Pons (tissue), 1 donor: ENCODE measurements at places on chromosomes 11 and 22.

DNA sequence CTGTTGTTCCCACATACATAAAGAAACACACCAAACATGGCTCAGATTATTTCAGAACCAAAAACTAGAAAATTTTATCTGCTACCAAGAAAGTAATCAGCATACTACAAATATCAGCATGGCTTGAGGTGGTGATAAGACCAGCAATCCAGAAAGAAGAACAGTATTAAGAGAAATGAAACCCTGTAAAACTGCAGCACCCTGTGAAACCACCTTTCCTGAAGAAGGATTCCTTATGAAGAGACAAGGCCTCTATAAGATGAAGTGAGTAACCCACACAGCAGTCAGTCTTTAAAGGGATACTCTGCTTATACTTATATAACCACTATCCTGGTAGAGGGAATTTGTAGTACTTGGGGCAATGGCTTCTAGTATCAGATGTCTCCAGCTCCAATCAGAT, 49.9 kb downstream of the RSF1 start:
- DNase-seq, result no peak

- DNase-seq, result no peak
Measured at GRCh38 chr11:109018639-109019038, 353.8 kb downstream of the DDX10 start.

GRCh38 chr22:26615830-26616435, 1.9 kb downstream of the CRYBB1 start:
- no peak for DNase-seq

GRCh38 chr11:71341596-71341995, 89.2 kb upstream of the SHANK2 start:
- no peak for DNase-seq

DNA sequence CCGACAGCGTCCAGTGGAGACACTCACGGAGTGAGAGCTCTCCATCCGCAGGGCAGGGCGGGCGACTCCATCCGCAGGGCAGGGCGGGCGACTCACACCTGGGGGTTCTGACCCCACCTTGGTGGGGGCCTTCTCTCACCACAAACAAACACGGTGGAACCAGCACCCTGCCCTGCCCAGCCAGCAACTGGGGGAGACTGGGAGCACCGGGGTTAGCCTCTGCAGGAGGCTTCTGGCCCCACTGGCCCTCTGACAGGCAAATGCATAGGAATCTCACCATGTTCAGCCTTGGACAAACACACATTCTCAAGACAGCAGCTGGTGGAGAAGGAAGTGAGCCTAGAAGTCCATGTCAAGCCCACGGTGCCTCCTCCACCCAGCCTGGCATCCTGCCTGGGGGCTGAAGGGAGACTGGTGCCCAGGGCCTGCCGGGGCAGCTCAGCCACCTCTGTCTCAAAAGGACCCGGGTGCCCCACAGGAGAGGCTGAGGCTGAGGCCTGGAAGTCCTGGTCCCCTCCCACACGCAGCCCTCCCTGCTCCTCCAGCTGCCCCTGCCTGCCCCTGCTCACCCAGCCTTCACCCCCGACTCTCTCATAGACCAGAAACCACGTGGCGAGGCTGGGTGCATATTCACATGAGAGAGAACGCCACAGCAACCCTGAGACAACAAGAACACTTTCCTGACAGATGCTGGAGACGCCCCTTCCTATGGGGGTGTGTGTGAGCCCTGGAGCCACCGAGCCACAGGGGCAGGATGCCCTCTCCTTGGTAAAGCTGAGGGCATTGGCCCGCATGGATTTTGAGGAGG, 98.4 kb upstream of the B3GAT1 start:
- DNase-seq, result no peak

DNA sequence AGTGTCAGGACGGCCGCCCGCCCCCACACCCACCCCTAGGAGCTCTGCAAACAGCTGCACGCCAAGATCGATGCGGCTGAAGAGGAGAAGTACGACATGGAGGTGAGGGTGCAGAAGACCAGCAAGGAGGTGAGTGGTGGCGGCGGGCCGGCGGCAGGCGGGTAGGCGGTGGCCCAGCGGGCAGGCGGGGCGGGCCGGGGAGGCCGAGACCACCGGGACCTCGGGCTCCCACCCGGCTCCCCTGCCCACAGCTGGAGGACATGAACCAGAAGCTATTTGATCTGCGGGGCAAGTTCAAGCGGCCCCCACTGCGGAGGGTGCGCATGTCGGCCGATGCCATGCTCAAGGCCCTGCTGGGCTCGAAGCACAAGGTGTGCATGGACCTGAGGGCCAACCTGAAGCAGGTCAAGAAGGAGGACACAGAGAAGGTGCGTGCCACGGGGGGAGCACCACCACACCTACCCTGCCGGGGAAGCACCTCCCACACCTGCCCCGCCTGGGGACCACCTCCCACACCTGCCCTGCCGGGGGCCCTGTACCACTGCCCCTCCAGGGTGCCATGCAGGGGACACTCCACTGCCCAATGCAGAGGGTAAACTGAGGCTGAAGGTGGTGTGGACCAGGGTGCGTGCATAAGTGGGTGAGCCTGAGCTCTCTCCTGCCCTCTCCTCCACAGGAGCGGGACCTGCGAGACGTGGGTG, 2.1 kb downstream of the TNNI2 start:
- no peak for DNase-seq

DNA sequence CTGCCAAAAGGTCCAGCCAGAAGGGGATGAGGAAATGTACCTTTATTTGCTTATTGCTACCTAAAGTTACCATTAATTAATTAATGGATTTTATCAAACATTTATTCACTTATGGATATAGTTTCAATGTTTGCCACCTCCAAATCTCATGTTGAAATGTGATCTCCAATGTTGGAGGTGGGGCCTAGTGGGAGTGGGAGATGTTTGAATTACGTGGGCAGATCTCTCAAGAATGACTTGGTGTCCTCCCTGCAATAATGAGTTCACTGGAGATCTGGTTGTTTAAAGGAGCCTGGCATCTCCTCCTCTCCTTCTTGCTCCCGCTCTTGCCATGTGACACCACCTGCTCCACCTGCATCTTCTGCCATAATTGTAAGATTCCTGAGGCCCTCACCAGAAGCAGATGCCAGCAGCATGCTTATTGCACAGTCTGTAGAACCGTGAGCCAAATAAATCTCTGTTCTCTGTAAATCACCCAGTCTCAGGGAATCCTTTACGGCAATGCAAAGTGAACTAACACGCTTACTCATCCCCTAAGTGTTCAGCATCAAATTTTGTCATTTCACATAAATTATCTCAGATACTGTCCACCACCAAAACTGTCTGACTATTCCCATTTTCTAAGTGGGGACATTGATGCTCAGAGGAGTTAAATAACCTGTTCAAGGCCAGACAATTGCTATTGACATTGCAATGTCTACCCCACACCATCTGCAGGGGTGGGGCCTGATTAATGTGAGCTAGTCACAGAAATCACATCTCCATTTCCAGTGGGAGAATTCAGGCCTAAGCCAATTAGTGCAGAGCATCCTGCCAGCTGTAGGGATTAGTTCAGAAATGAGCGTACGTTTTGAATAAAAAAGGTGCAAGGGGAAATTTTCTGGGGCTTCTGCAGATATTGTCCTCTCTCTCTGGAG, 51.6 kb upstream of the SYN3 start:
- no peak for DNase-seq

GRCh38 chr22:25898707-25899365, 156.8 kb downstream of the MYO18B start:
- DNase-seq, result no peak

- no peak for DNase-seq
Measured at GRCh38 chr11:93614173-93614722, 47.2 kb upstream of the CEP295 start.

DNA sequence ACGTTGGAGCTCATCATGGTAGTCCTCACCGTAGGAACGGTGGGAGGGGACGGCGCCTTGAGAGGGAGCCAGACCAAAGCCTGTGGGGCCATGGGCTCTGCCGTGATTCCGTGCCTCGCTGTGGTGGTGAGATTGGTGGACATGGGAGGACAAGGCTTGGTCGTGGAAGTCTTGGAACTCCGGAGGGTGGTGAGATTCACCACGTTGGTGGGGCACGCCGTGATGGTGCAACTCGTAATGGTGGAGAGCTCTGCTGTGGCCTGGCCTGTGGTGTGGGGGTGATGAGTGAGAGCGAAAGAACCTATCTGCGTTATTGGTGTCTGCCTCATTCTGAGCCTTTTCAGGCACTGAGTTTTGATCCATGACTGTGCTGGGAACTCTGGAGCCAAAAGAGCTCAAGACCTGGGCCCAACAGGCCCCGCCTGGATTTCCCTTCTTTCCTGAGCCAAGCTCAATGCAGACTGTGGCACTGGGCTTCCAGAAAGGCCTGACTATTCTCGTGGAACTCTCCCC, at the start of gene CATSPER1:
Gene CATSPER1 (minus strand): TSS at position 463 of the 513 bp plus-strand sequence. CDS start 100 bp downstream, at position 363.
- DNase-seq, result no peak

GRCh38 chr11:112784323-112785073, 176.7 kb upstream of the NCAM1 start:
- peak; percentile 42 for DNase-seq

- DNase-seq, result no peak
Measured at GRCh38 chr11:68051191-68052136, 12.6 kb downstream of the TCIRG1 start.

DNA sequence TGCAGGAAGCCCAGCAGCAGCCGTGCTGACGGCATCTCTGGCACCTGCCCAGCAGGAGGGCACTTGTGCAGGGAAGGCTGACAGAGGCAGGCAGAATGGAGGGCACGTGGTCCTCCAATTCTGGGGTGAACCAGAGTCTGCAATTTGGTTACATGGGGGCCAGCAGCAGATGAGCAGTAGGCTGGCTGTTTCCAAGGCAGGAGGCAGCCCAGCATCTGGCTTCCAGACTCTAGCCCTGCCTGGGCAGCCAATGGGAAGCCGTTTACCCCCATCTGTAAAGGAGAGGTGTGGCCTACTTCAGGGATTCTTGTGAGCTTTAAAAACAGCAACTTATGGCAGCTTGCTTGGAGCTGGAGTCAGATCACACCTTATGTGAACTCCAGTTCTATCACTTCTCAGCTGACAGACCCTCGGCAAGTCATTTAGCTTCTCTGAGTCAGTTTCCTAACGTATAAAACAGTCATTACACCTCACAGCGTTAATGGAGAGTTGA, 27.9 kb upstream of the RASL10A start:
- no peak for DNase-seq

DNA sequence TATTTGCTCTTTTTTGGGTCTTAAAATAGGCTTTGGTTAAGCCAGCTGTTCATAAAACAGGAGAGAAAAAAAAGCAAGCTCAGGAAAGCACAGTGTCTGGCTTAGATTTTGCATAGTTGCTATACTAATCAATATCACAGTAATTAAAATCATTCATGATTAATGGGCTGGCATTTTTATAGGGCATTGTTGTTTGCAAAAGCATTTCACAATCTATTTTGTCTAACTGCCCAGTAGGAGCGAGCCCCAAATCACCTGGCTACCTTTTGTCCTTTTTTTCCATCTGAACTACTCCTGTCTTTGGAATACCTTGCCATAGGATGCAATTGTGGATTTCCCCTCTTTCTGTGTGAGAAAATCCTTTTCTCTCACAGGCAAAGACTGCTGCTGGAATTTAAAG, 619.8 kb downstream of the JRKL start:
- no peak for DNase-seq
